ENCODE measurements at places on chromosomes 2 and 18. TPM values are rescaled to one million over a fixed set of nuclear protein-coding genes. Genes with fewer than 3 reads are reported as not detected.

The CDH19 gene
- total RNA-seq = not detected

The SPATA3 gene
- not detected for total RNA-seq

The ASXL2 gene
- 4.4 TPM for total RNA-seq

The MATN3 gene
- not detected for total RNA-seq
